ENCODE measurements at places on chromosomes 2 and 18.

DNA sequence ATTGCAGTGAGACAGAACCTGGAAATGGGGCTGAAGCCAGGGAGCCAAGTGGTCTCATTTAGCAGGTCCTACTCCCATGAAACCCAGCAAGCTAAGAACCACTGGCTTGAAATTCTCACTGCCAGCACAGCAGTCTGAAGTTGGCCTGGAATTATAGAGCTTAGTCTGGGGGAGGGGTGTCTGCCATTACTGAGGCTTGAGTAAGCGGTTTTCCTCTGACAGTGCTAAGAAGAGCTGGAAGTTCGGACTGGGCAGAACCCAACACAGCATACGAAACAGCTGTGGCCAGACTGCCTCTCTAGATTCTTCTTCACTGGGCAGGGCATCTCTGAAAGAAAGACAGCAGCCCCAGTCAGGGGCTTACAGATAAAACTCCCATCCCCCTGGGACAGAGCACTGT, 305.7 kb upstream of the SETBP1 start:
- DNase-seq: no peak

GRCh38 chr2:152475982-152476381, 141.0 kb downstream of the FMNL2 start:
- DNase-seq: no peak

DNA sequence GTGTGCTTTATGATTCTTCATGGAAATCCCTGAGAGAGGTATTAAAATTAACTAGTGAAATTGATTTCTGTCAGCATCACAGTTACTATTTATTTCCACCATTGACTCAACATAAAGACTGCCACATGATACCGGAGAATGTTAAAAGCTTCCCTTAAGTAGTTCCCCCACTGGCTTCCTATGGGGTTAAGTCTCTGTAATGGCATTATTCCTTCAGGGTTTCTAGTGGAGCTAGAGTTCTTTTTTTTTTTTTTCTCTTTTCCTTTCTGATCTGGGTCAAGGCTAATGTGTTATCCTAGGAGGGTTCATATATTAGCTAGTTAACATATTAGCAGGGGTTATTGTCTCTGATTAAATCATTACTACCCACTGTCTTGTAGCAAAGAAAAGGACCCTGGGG, 1919.1 kb upstream of the PIK3C3 start:
- DNase-seq: no peak

- DNase-seq: no peak
Observed at GRCh38 chr2:74724496-74724895, 70.4 kb downstream of the SEMA4F start.

GRCh38 chr2:179842498-179843153, 18.8 kb downstream of the ZNF385B start:
- no peak for DNase-seq
